ENCODE measurements at places on chromosomes 6 and 20.

GRCh38 chr6:155031091-155031490, 36.0 kb downstream of the TIAM2 start:
- DNase-seq, result no peak

- DNase-seq, result no peak
Measured at GRCh38 chr6:166460473-166461437, 78.0 kb upstream of the MPC1 start.

GRCh38 chr6:2872423-2873358, 30.4 kb downstream of the SERPINB9 start:
- DNase-seq, result no peak

DNA sequence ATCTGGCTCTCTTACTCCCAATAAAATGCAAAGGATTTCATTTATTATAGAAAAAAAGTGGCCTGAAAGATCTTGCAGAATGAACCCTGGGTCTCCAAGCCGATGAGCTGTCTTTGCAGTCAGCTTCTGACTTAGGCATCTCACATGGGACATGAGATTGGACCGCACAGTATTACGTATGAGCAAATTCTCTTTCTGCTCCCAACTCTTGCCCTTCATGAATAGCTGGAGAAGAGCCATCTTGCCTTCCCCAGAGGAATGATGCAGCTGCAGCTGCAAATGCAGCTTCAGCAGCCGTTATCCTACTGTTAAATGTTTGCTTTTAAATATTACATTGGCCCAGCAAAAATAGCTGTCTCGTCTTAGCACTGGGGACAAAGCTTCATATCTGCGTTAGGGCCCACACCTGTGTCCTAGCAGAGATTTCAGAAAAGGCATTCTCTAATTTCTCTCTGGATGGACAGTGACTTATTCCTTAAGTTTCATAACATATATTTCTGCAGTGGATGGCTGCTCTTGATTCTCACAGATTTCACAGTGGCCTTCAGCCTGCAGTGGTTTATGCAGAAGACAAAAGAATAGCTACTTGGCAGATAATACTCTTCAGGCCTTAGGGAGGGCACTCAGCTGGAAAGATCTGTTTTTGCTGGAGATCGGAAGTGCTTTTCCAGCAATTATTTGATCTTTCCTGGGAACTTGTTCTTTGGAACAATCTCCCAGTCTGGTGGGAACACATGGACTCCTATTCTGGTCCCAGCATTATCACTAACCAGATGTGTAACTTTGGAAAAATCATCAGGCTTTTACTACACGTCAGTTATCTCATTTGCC, 129.2 kb downstream of the FYN start:
- no peak for DNase-seq

GRCh38 chr20:15158533-15158932, 821.1 kb upstream of the FLRT3 start:
- no peak for DNase-seq

DNA sequence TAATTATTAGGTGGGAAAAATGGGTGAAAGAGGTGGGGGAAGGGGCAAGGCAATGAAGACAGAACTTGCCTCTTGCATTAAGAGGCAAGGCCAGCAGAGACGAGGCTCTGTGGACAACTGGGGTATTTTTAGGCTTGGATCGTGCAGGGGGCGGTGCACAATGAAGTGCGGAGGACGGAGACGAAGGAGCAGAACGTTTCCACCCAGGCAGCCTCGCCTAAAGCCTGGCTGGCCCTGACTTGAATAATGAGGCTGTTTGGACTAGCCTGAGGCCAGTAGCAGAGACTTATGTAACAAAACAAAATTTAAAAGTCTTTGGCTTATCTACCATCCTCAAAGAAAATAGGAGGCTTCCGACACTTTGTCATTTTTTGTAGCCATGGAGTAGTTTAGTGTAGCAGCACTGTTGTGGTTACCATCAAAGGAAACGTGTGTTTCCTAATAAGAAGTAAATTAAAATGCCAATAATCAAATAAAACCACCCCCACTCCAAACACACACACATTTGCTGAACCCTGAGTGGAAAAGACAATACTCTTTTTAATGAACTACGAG, 370.0 kb upstream of the CNR1 start:
- no peak for DNase-seq

DNA sequence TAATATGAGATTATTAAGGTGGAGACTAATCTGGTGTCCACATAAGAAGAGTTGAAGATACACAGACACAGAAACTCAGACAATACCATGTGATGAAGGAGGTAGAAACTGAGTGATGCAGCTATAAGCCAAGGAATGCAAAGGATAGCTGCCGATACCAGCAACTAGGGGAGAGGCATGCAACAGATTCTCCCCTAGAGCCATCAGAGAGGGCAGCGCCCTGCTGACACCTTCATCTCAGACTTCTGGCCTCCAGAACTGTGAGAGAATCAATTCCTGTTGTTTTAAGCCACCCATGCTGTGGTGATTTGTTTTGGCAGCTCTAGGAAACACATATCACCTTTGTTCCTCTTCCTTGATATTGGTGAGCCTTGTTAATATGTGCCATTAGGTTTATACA, 41.5 kb downstream of the STXBP5 start:
- DNase-seq, result no peak

GRCh38 chr6:141259807-141260206, 872.9 kb upstream of the GJE1 start:
- no peak for DNase-seq

DNA sequence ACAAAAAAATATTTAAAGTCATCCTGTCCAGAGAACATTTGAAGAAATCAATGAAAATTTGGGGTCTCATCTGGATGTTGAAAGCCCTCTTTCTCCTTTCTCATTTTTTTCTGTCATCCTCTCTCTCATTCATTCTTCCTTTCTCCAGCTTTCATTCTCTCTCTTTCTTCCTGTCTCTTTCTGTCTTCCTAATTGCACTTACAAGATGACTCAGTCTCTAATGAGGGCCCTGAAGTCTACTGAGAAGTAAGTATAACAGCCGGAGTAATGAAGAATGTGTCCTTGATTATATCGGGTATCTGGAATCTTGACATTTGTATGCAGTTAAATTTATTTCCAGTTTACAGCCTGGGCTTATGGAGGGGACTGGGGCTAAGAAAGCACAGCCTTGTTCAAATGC, 232.2 kb upstream of the SULF2 start:
- DNase-seq, result no peak

GRCh38 chr6:113094779-113095178, 747.6 kb downstream of the RFPL4B start:
- no peak for DNase-seq

- peak; percentile 33 for DNase-seq
Measured at GRCh38 chr6:15421945-15422733, 176.3 kb downstream of the JARID2 start.

GRCh38 chr6:127069659-127070279, 48.7 kb upstream of the RSPO3 start:
- DNase-seq, result no peak

GRCh38 chr20:56988446-56988845, 278.0 kb downstream of the BMP7 start:
- DNase-seq, result no peak

DNA sequence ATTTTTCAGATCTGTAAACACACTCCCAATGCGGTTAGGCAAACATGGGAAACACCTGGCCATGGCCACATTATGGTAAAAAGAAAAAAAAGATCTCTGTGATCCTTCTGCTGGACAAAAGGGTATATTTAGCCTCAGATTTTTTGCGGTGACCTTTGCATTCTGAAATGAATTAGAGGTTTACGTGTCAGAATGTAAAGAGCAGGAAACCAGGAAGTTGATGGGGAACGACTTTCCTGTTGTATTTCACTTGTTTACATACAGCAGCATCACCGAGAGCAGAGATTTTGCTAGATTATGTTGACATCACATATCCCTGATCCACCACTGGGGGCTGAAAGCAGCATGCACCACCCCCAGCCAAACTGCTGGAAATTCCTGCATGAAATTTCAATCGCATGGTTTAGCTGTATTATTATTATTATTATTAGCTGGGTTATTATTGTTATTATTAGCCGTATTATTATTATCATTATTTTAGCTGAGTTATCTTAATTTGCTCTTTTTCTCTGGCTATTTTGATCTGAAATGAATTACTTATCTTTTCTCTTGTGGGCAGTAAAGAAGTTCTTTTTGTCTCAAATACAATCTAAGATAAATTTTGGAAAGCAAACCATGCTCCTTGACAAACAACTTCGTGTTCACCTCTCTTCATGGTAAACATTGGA, 189.4 kb downstream of the ZFP64 start:
- DNase-seq, result no peak

GRCh38 chr20:40894237-40894630, 134.4 kb upstream of the TOP1 start:
- no peak for DNase-seq

- no peak for DNase-seq
Measured at GRCh38 chr20:46205349-46205748, 87.2 kb downstream of the CD40 start.

DNA sequence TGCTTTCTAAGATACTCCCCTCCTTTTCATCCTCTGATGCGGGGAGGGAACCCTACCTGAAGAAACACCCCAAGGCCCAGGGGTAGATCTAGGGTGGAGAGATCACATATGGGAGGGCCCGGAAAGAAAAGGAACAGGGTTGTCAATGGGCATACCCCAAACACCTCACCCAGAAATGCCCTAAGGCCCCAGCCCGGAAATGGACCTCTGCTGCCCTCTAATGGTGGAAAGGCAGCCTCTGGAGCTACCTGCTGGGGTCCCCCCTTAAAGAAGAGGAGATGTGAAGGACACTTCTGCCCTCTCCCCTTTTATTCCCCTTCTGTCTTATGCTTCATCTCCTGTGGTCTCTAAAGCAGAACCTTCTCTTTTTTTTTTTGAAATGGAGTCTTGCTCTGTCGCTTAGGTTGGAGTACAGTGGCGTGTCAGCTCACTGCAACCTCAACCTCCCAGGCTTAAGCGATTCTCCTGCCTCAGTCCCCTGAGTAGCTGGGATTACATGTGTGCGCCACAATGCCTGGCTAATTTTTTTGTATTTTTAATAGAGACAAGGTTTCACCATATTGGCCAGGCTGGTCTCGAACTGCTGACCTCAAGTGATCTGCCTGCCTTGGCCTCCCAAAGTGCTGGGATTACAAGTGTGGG, 458 bp upstream of the ARMC12 start:
- peak; percentile 76 for DNase-seq

- no peak for DNase-seq
Measured at GRCh38 chr6:75279418-75279817, 5.2 kb downstream of the TMEM30A start.

- DNase-seq, result no peak
Measured at GRCh38 chr20:51491393-51491792, 51.1 kb downstream of the NFATC2 start.

- no peak for DNase-seq
Measured at GRCh38 chr6:128727500-128727899, 155.4 kb upstream of the LAMA2 start.

DNA sequence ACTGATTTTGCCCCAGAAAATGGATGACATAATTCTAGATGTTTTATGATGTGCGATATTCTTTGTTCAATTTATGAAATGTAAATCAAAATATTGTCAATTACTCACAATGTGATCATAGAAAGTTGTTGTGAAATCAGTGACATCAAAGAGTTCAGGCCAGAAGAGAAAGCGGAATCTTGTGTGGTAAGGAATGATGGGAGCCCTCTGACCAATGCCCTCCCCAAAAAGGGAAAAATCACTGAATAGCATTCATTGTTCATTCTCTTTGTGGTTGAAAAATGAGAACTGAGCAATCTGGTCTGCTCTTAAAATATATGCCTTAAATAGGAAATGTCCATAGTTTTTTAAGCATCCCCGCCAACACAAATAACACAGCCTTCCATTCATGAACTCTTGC, 247.1 kb upstream of the GRIK2 start:
- no peak for DNase-seq

DNA sequence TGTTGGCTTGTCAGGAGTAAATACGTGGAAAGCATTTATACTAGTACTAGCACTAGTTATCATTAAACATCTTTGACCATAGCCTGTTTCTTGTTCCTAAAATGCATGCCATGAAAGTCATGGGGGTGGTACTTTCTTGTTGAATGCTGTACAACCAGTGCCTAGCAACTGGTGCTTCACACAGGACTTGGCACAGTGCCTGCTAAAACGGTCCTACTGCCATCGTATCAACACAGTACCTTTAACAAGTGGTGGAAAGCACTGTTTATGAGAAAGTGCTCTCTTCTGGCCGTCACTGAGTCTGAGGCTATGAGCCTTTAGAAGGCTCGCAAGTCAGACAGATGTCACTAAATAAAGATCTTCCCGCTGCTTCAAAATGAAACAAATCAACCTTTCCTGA, 21.6 kb downstream of the ZNFX1 start:
- DNase-seq, result no peak

DNA sequence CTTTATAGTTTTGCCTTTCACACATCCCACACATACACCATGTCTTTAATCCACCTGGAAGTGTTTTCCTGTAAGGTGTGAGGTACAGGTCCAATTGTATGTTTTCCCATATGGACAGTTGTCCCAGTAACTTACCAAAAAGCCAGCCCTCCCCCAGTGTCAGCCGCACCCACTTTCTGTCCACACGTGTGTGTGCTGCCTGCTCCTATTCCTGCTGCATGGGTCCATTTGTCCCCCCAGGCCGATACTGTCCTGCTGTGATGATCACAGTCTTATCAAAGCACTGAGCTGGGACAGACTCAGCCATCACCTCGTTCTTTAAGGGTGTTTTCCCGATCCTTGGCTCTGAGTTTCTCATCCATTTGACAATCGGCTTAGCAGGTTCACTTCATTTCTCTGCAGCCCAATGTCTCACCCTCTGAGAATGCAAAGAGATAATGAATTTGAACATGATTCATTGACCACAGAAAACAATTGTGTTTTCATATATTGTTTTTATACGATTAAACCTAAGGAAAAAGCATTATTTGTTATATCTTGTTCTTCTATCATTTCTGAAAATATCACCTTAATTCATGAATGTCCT, 9.6 kb downstream of the VSX1 start:
- no peak for DNase-seq

DNA sequence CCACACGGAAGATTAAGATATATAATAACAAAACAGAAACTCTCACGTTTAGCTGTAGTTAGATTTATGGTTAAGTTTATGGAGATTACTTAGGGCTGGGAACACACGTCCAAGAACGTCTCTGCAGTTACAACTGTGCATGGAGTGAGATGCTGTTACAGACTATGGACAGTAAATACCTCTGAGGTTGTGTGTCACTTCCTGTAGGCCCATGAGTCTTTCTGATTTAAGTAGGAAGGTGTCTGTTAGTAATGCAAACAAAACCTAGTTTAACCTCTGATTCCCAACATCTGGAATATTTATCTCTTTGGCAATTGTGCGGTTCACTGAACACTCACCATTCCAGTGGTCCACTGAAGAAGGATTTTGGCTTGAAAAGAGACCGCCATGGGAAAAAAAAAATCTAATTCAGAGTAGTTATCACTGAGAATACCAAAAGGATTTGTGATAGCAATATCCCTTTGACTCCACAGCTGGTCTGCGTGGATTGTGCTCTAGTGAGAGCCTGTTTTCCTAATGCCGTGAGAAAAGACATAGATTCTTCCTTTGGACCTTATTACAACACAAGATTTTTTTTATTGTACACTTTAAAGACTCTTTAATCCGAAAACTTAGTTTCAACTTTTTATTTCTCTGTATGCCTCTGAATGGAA, 478.2 kb upstream of the CITED2 start:
- DNase-seq, result no peak

GRCh38 chr6:45609141-45609638, 231.5 kb upstream of the SUPT3H start:
- DNase-seq, result no peak
